ENCODE measurements at places on chromosomes 7 and 10. TPM values are rescaled to one million over a fixed set of nuclear protein-coding genes. Genes with fewer than 3 reads are reported as not detected.

DNA sequence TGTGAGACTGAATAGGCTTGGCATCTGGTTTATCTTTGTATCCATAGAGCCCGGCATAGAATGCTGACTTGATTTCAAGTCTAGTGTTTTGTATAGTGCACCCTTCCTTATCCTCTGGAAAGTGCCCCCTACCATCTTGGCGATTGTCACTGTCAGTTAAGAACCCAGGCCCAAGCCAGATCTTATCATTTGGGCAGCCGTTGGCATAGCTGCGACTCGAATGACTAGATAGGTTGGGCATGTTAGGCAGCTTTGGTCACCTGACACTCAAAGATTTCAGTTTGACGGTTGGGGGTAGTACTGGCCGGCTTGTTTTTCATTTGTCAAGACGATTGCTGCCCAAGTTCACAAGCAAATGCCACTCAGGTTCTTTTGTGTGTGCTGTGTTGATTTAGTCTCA, 6.6 kb downstream of the NIPSNAP2 start:
- H3K4me1 ChIP-seq = peaks cover 13% of the 10 kb centered on the region
- H3K4me3 ChIP-seq = no peak overlapping the region
- H3K27me3 ChIP-seq = no peaks in the 10 kb centered on the region

GRCh38 chr7:86760236-86760635, 116.5 kb downstream of the GRM3 start:
- no peaks in the 10 kb centered on the region for H3K4me1 ChIP-seq
- no peaks in the 10 kb centered on the region for H3K36me3 ChIP-seq
- no peak overlapping the region for H3K27ac ChIP-seq
- DNase-seq = no peak
- H3K4me3 ChIP-seq = no peak overlapping the region

DNA sequence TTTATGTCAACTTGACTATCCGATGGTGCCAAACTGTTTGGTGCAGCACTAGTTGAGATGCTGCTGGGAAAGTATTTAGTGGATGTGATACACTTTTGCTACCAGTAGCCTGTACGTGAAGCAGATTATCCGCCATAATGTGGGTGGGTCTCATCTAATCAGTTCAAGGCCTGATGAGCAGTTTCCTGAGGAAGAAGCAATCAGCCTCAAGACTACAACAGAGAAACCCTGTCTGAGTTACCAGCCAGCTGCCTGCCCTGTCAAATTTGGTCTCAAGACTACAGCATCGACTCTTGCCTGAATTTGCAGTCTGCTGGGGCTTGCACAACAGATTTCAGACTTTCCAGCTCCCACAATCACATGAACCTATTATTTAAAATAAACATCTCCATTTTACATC, 10.9 kb upstream of the RBP3 start:
- H3K27me3 ChIP-seq = no peaks in the 10 kb centered on the region
- H3K4me3 ChIP-seq = no peak overlapping the region
- H3K4me1 ChIP-seq = no peaks in the 10 kb centered on the region
- DNase-seq = no peak
- no peak overlapping the region for H3K27ac ChIP-seq
- no peaks in the 10 kb centered on the region for H3K36me3 ChIP-seq

DNA sequence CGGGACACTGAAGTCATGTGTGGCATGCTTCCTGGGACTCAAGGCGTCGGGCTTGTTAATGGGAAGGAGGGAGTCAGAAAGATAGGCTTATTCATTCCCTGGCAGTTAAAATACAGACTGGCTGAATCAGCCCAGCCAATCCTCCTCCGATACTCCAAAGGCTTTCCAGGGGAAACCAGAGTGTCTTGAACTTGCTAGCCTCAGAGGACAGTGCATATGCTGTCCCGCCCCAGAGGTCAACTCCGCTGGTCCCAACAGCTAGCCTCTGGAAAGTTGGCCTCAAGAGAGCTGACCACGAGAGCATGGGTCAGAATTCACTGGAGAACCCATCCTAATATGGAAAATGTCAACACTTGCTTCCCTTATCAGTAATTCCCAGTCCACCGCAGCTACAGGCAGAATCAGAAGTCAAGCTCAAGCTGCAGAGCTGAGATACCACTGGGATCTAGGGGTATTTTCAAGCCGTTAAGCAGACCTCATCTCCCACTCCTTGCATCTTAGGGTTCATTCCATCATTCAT, 43.0 kb downstream of the ELMO1 start:
- no peak overlapping the region for H3K4me3 ChIP-seq
- peaks cover 37% of the 10 kb centered on the region for H3K4me1 ChIP-seq
- H3K27me3 ChIP-seq = no peaks in the 10 kb centered on the region
- no peaks in the 10 kb centered on the region for H3K36me3 ChIP-seq
- no peak for DNase-seq

- H3K27ac ChIP-seq = no peak overlapping the region
- H3K4me3 ChIP-seq = no peak overlapping the region
- H3K36me3 ChIP-seq = no peaks in the 10 kb centered on the region
- DNase-seq = no peak
- H3K4me1 ChIP-seq = peaks cover 26% of the 10 kb centered on the region
Measured at GRCh38 chr10:69862882-69863530, 61.3 kb downstream of the COL13A1 start.

DNA sequence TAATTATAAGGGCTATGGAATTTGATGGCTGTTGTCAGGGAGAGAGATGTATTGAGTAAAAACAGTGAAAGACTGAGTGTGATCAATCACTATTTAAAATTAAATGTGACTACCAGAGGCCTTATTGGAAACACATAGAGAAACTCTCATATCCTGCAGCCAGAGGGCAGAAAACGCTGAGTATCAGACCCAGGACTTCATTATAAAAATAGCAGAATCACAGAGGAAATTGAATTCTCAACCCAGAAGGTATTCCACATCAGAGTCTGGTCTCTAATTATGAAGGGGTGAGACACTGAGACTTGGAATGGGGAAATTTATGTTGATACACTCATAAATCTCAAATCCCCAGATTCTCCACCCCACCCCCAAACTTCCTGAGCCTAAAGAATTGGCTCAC, 69.5 kb upstream of the IL6 start:
- DNase-seq = no peak
- no peak overlapping the region for H3K27ac ChIP-seq
- H3K36me3 ChIP-seq = no peaks in the 10 kb centered on the region
- no peak overlapping the region for H3K4me3 ChIP-seq
- no peaks in the 10 kb centered on the region for H3K27me3 ChIP-seq

DNA sequence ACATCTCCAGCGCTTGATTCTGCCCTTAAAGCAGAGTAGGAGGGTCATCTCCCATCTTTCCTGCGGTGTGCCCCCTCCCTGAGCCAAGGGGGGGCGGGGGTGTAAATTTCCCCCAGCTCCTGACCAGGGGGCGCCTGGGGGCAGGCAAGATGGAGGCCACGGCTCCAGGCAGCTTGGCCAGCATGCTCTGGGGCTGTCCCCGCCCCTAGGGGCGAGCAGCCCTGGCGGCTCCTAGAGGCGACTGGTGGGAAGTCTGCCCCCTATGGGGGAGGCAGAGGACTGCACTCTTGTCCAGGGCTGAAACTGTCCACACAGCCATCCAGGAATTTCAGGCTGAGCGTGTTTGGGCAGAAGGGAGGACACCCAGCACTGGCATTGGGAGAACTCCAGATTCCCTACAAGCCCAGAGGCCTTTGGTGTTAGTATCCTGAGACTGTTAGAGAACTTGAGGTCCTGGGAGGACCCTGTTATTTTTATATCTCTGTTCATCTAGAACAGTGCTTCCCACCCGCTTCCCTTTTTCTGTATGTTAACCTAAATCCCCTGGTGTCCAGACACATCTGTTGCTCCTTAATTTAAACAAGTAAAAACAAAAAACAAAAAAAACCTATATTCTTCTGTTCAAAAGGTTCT, 4.6 kb downstream of the STRA8 start:
- DNase-seq = no peak
- H3K27me3 ChIP-seq = no peaks in the 10 kb centered on the region
- H3K36me3 ChIP-seq = no peaks in the 10 kb centered on the region

DNA sequence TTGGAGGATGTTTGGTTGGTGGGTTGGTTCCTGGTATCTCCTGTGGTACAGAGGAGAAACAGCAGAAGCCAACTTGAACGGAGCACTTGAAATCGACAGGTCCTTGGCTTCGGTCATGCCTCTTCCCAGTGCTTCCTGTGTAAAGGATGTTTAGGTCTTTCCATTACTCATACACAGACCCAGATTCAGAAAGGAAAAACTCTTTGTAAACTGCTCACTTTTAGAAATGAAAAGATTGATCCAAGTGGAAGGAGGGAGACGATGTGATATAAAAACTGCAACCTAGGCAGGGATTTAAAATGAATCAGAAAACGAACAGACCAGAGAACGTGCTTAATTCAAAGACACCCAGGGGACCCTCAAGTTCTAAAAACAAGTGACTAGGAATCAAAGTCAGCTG, 338.4 kb downstream of the GALNT17 start:
- DNase-seq = no peak
- H3K4me1 ChIP-seq = no peaks in the 10 kb centered on the region
- no peak overlapping the region for H3K27ac ChIP-seq
- no peak overlapping the region for H3K4me3 ChIP-seq
- no peaks in the 10 kb centered on the region for H3K36me3 ChIP-seq
- H3K27me3 ChIP-seq = no peaks in the 10 kb centered on the region

The PNLIP gene
- not detected for total RNA-seq

- no peak for DNase-seq
- no peak overlapping the region for H3K27ac ChIP-seq
- H3K27me3 ChIP-seq = no peaks in the 10 kb centered on the region
- H3K4me3 ChIP-seq = no peak overlapping the region
- H3K36me3 ChIP-seq = no peaks in the 10 kb centered on the region
- no peaks in the 10 kb centered on the region for H3K4me1 ChIP-seq
Measured at GRCh38 chr10:68137171-68137570, 27.9 kb downstream of the MYPN start.

DNA sequence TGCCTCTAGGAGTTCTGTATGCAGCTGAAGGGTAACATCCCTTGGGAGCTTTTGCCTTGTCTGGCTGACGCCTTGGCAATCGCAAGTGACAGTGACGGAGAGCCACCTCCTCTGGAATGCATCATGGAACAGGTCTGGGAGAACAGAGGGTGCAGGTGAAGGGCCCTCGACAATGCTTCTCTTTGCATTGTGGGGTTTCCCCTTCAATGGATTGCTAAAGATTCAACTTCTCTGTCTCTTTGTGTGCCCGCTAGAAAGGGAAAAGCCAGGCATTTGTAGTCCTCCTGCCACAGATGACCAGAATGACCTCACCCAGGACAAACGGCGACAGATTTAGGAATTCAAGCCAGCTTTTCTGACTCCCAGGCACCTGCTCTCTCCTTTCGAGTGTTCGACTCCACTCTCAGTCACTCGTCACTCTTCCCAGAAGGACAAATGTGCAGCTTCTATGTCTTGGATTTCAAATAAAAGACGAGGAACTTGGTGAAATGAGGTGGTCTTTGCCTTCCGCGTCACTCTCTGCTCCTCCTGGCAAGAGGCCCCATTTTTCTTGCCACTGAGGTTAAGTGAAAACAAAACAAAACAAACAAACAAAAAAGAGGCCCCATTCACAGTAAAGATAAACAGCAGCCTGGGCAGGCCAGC, 26.1 kb downstream of the IL2RA start:
- no peak overlapping the region for H3K4me3 ChIP-seq
- H3K27ac ChIP-seq = no peak overlapping the region
- no peaks in the 10 kb centered on the region for H3K4me1 ChIP-seq
- DNase-seq = no peak

DNA sequence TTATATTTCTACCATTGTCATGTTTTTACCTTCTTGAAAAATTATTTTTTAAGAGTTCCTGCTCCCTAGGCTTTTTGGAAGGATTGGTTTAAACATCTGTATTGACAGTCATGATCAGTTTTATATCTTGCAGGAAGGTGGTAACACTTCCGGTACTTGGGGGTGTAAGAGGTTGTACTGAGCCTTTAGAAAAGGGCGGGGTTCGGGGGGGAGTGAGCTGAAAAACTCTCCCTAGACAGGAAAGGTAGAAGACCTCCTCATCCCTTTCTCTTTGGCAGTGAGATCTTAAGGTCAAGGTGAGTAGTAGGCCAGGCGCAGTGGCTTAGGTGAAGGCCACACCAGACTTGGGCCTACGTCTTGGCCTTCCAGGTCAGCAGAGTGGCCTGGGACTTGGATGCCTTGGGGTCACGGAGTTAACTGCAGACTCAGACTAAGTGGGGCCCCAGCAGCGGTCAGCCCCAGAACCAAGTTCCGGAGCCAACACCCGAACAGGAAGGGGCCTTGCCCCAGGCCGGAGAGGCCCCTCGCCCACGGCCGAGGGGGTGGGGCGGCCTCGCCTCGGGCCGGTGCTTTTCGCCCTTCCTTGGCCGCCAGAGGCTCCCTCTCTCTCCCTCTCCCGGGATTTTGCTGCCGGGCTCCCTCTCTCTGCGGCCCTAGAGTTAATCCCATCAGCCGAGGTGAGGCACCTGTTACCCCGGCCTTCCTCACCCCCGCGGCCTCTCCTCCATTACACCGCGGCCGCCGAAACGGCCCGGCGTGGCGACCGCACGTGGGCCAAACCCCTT, at the start of gene PPP1R9A:
Gene PPP1R9A, plus strand, starts transcription at position 569 of the 785 bp plus-strand sequence. CDS start 2,520 bp downstream, outside the sequence.
- H3K4me1 ChIP-seq = peaks cover 5% of the 10 kb centered on the region
- H3K4me3 ChIP-seq = peak within 1 kb of the TSS; percentile 40
- no peaks in the 10 kb centered on the region for H3K27me3 ChIP-seq
- H3K36me3 ChIP-seq = no peaks in the 10 kb centered on the region

The C10orf105 gene
- total RNA-seq = not detected

GRCh38 chr10:99329554-99330346, 594 bp downstream of the CNNM1 start:
- H3K4me3 ChIP-seq = peak overlapping the region; percentile 28
- DNase-seq = peak; percentile 20
- H3K27ac ChIP-seq = no peak overlapping the region
- no peaks in the 10 kb centered on the region for H3K27me3 ChIP-seq
- peaks cover 17% of the 10 kb centered on the region for H3K4me1 ChIP-seq

DNA sequence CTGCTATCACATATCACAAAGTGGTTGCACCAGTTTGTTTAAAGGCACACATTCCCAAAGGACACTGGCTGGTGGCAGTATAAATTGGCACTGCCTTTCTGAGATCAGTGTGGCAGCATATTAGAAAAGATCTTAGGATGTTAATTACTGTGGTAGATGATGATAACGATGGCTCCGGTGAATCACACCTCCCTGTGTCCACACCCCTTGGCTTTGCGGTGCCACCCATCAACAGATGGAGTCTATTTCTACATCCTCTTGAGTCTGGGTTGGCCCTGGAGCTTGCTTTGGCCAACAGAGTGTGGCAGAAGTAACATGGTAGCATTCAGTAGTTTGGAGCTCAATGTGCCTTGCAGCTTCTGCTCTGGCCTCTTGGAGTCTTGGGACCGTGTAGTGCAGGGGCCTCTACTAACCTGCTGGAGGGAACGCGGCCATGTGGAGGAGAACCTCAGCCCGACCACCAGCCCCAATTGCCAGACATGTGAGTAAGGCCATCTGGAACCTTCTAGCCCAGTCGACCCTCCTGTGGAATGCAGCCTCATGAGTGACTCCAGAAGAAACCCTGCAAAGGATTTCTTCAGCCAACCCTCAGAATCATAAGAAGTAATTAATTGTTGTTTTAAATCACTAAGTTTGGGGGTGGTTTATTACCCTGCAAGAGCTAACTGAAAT, 27.2 kb upstream of the PLEKHA1 start:
- H3K4me1 ChIP-seq = peaks cover 12% of the 10 kb centered on the region
- H3K36me3 ChIP-seq = no peaks in the 10 kb centered on the region
- H3K4me3 ChIP-seq = no peak overlapping the region

GRCh38 chr7:101860316-101861217, 43.1 kb downstream of the CUX1 start:
- no peak overlapping the region for H3K27ac ChIP-seq
- H3K4me1 ChIP-seq = peaks cover 21% of the 10 kb centered on the region
- no peak for DNase-seq
- no peak overlapping the region for H3K4me3 ChIP-seq

GRCh38 chr10:112000466-112000865, 183.1 kb downstream of the GPAM start:
- H3K27me3 ChIP-seq = no peaks in the 10 kb centered on the region
- no peak overlapping the region for H3K27ac ChIP-seq
- H3K4me1 ChIP-seq = no peaks in the 10 kb centered on the region
